ENCODE measurements at places on chromosomes 11 and 22.
A peak's percentile ranks its signal among the peaks of the same experiment; 100 is the strongest.

GRCh38 chr11:10366568-10367331 lies 61.9 kb downstream of the ADM start:
- DNase-seq, result no peak

DNA sequence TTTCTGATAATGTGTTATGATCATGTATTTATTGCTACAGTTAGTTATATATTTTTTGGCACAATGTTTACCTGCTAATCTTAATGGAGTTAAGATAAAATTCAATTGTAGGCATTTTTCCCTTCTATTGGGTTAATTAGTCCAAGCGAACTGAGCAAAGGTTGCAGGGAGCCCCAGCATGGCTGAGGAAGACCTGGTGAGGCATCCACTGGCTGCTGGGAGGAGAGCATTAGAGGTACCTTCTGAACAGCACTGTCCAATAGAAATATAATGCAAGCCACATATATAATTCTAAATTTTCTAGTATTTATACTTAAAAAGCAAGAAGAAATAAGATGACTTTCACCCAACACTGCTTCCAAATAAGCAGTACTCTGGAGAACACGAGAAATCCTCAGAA lies 689 bp upstream of the TMEM126A start:
- no peak for DNase-seq

GRCh38 chr11:117175104-117175503 lies 3.4 kb upstream of the SIDT2 start:
- DNase-seq, result no peak

- DNase-seq, result no peak
These were observed 33.6 kb downstream of the AHNAK start for GRCh38 chr11:62512961-62513360.

- no peak for DNase-seq
These were observed 1.5 kb downstream of the TMEM121B start for GRCh38 chr22:17119481-17120202.

GRCh38 chr11:129700701-129701100 lies 114.9 kb upstream of the TMEM45B start:
- no peak for DNase-seq

GRCh38 chr11:95688015-95688414 lies 101.6 kb downstream of the FAM76B start:
- DNase-seq, result no peak

DNA sequence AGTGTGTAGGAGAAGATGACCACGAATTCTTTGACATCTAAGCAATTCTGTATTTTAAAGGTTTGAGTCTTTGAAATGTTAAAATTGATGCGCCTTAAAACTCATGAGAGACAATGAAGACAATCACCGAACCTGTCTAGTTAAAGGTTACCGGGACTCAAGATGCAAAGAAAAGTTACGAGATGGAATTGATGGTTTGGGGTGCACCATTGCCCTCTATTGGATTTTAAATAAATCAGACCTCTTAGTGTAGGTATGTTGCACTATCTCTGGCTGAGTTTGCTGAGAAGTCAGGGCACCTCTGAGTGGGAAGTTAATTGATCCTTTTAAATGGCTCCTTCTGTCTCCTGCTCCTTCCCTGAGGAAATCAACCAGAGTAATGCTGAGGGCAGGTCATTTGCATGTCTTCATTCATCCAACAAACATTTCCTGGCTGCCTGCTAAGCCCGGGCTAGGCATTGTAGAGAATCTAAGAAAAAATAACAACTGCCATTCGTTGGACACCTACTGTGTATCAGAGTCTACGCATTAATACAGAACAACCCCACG lies 19.4 kb upstream of the TMA7B start:
- no peak for DNase-seq

DNA sequence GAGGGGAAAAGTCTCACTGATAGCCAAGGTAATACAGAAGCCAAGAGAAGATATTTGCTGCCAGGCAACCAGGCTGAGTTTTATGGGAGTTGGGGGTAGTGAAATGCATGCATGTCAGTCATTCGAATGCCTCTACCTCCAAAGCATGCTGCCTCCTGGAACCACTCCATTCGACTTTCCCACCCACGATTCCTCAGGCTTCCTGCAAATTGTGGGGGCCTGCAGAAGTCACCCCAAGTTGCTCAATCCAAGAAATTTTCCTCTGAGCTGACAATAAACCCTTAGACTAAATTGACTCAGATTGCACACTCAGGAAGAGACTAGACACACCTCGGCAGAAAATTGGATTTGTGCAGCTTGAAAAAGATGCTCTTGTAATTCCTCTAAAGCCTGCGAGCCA lies 73.6 kb upstream of the GRK3 start:
- DNase-seq, result no peak

DNA sequence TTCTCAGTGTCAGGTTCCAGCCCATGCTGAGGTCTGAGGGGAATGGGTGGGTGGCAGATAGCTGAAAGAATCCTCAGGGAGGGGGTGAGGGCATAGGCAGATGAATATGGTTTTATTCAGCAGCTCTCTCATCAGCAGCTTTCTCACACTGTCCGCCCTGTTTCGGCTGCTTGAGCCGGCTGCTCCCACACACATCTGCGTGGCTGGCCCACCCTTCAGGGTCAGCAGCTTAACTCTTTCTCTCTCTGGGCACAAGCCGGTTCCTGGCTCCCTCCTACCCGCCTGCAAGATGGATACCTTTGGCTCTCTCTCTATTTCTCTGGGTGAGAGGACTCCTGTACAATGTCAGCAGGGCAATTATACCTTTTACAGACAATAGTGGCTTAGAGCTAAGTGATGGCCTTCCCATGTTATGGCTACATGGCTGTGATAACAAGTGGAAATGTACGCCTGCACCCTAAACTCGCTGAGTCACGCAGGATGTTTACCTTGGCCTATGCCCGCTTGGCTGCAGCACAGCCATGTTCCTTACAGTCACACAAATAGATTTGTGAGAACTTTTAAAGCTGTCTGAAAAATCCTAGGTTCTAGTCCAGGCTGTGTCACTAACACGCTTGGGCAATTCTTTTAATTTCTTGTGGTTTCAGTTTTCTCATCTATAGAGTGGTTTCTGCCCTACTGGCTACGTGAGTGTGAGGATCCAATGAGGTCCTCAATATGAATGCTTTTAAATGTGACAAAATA lies 4.1 kb downstream of the MMP20 start:
- no peak for DNase-seq

DNA sequence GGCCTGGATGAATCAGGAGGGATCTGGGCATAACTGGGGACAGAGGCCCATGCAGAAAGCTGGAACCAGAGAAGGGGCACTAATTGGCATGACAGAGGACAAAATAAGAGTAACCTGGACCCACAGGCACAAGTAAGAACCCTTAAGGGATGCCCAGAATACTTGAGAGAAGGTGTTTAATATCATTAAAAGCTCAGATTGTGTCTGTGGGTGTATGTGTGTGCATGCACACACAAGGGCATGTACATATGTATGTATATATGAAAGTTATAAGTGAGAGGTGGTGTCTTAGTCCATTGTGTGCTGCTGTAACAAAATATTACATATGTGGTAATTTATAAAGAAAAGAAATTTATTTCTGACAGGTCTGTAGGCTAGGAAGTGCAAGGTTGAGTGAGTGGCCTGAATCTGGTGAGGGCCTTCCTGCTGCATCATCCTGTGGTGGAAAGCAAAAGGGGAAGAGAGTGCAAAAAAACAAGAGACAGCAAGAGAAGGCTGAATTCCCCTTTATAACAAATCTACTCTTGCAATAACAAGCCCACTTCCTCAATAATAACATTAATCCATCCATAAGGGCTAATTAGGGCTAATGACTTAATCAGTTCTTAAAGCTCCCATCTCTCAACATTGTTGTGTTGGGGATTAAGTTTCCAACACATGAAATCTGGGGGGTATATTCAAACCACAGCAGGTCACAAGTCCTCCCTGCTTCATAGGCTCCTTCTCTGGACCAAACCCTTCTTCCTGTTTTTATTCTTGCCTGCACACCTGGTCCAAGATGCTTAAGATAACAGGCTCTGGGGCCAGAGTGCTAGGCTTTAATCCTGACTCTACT lies 68.3 kb upstream of the POU2AF2 start:
- no peak for DNase-seq

DNA sequence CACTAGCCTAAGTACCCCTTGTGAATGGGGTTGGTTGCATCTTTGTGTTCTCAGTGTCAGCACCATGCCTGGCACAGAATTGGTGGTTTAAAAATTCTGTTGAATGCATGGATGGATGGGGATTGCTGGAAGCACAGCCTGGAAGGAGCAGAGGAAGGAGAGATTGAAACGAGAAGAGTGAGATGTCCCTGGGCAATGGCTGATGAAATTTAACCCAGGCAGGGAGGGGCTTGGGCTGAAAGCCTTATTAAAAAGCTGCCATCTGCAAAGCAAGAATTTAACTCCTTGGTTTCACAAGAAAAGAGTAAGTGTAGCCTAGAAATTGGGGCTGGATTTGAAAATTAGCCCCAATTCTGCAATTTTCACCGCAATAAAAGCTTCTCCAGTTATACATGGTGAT lies 126.7 kb downstream of the TEAD1 start:
- DNase-seq, result no peak

- DNase-seq, result no peak
These were observed 24.8 kb upstream of the CYB5R3 start for GRCh38 chr22:42673898-42674401.

GRCh38 chr22:39999144-39999757 lies 4.5 kb downstream of the FAM83F start:
- no peak for DNase-seq

- DNase-seq, result no peak
These were observed 7.5 kb downstream of the SERPIND1 start for GRCh38 chr22:20781272-20781990.

GRCh38 chr11:45158210-45158731 lies 11.8 kb downstream of the PRDM11 start:
- no peak for DNase-seq

DNA sequence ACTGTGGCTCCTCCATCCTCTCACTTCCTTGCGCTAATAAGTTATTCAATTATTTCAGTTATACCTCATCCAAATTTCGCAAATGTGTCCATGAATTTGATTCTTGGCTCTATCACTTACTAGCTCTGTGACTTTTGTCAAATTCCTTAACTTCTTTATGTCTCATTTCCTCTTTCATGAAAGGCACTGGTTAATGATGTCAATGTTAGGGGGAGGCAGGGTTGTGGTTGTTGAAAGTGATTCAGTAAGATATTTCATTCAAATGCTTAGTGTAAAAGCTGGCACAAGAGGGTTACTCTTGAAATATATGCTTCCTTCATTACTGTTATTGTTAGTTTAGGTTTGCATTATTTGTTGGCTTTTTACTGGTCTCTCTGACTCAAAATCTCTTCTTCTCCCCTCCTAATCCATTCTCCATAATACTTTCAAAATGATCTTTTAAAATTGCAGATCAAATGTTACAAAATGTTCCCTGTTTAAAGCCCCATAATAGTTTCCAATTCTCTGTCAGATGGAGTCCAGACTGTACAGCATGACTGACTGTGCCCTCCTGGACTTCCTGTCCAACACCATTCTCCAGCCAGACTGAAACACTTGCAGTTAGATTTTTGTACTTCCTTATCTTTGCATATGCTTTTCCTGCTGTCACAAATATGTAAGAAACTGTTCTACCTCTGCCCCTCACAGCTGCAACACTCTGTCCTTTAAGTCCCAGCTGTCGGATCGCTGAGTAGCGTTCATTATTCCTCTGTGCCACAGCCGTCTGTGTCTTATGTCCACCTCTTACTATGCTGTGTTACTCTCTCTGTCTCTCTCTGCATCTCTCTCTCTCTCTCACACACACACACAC lies 510.6 kb upstream of the RAG2 start:
- DNase-seq, result no peak

- no peak for DNase-seq
These were observed at the start of gene PYGM for GRCh38 chr11:64759722-64760719. PYGM (minus strand) TSS chr11:64759974; CDS start chr11:64759898, 76 bp downstream.

- DNase-seq, result no peak
These were observed 83.6 kb downstream of the FDX1 start for GRCh38 chr11:110513259-110513801.

DNA sequence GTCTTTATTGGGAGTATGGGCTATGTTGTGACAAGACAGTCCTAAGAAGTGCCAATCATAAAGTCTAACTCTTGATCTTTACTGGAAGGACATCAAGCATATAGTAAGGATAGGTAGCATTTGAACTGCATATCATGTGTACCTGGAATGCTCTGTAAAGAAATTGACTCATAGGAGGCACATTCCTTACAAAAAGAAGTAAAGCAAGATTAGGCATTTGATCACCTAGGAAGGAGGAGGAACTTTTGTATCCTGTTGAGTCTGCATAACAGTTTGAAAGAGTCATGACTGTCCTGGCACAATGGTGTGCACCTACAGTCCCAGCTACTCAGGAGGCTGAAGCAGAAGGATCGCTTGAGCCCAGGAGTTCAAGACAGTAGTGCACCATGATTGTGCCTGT lies 42.2 kb upstream of the DNAJB7 start:
- no peak for DNase-seq

- no peak for DNase-seq
These were observed 535.4 kb downstream of the RAB38 start for GRCh38 chr11:87639753-87640364.

- DNase-seq, result no peak
These were observed 34.5 kb upstream of the CYB5R3 start for GRCh38 chr22:42683578-42684283.

- no peak for DNase-seq
These were observed 6.0 kb downstream of the PACSIN2 start for GRCh38 chr22:43008921-43009320.

- no peak for DNase-seq
These were observed 24.3 kb downstream of the GLYATL1 start for GRCh38 chr11:58963551-58964104.

DNA sequence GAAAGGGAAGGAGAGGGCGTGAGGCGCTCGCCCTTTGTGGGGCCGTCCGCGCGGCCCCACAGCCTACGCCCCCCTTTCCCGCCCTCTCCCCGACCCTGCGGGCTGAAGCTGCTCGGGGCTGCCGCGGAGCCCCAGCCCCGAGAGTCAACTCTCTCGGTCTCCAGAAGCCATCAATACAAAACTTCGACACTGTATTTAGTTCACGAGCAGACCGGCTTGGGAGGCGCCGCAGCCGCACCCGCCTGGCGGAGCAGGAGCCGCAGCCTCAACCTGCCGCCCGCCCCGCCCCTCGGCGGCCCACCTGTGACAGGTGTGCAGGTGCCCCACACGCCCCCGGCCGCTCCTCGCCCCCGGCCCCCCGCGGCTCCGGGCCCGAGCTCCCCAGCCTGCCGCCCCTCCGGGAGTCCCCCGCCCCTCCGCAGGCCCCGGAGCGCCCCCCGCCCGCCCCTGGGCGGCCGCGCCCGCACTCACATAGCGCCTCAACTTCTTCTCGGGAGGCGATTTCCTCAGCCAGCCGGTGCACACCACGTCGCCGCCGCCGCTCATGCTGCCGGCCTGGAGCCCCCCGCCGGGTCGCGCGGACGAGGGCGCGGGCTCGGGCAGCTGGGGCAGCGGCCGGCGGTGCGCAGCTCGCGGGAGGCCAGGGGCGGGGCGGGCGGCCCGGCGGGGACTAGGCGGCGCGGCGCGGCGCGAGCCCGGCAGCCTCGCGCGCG lies at the start of gene GAB2:
Gene GAB2, minus strand, starts transcription at position 646 of the 713 bp plus-strand sequence. Its CDS starts 100 bp downstream, at position 546.
- DNase-seq, result peak; percentile 46
